Stimulated activated CD8-positive, alpha-beta memory T cell treated with anti-CD3 and anti-CD28 coated beads, Interleukin-2, amount 100 ng/mL, for 1 hour (primary cell): ENCODE measurements at places on chromosomes 1 and 21.
A peak's percentile ranks its signal among the peaks of the same experiment; 100 is the strongest.

GRCh38 chr1:18175530-18176377, 68.2 kb downstream of the IGSF21 start:
- no peak for DNase-seq

DNA sequence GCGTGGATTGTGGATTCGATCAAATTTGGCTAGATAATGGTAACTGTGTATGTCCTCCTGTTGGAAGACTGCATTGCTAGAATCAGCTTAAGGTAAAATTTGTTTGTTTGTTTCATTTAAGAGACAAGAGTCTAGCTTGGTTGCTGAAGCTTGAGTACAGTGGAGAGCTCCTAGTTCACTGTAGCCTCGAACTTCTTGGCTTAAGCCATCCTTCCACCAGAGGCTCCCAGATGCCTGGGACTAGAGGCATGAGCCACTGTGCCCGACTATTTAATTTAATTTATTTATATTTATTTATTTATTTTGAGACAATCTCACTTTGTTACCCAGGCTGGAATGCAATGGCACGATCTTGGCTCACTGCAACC, 1.5 kb downstream of the PHACTR4 start:
- DNase-seq: no peak

DNA sequence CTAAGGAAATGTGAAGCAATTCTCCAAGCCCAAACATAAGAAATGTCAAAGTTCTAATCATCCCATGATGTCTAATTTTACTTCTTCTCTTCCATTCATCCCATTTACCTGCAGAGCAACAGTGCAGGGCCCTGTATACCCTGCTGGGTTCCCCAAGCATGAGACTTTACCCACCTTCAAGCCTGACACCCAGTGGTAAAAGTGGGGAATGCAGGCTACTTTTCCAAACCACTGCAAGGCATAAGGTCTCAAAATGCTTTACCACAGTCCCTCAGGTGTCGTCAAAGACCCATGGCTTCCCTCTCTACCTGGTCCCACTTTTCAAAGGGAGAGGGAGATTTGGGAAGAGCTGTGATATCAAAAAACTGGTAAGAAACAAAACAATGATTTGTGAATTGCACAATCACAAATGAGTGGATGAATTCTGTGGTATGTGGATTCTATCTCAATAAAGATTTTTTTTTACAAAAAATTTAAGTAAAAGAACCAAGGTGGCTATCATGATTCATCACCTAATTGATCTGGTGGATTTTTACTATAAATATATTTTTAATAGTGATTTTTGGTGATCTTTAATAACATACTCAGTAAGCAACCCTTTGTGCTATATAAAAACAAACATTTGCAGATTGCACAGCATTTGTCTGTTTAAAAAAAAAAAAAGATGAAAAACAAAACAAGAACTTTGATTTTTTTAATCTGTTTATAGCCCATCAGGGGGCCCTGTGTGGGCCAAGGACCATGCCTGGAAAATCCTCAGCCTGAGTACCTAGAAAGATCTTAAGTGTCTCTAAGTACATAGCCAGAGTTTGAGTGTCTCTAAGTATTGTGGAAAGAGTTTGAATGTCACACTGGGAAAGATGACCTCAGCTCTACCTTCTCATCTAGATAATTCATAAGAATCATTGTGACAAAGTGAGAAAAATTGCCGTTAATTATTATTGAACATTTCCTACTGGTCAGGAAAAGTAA, 73.1 kb upstream of the GJB5 start:
- DNase-seq: peak; percentile 11

- DNase-seq: no peak
Observed at GRCh38 chr1:27658951-27659496, 13.0 kb downstream of the IFI6 start.

DNA sequence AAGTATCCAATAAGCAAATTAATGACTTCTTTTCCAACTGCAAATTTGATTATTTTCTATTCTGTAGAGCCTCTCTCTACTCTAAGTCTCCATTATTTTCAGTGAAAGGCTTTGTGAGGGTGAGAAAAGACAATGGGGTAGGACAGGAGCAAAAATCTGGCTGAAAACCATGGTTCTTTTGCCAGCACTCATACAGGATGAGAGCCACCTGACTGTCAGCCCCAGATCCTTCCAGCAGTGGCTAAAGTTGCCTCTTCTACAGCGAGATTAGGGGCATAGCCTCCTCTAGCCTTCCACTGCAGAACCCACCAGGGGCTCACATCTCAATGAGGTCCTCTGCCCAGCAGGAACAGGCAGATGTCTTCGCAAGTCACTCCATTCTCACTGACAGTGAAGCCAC, 23.7 kb downstream of the NMNAT2 start:
- no peak for DNase-seq

DNA sequence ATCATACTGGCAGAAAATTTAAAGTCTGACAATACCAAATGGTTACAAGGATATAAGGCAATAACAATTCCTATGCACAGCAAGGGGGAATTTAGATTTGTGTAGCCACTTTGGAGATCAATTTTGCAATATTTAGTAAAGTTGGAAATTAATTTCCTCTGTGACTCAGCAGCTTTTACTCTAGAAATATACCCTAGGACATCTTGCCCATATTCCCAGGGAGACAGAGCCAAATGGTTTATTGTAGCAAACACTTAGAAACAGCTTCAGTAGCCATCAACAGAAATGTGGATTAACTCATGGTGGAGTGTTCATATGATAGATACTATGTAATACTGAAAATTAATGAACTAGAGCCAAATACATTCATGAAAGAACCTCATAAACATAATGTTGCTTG, 104.6 kb downstream of the BACH1 start:
- DNase-seq: no peak

DNA sequence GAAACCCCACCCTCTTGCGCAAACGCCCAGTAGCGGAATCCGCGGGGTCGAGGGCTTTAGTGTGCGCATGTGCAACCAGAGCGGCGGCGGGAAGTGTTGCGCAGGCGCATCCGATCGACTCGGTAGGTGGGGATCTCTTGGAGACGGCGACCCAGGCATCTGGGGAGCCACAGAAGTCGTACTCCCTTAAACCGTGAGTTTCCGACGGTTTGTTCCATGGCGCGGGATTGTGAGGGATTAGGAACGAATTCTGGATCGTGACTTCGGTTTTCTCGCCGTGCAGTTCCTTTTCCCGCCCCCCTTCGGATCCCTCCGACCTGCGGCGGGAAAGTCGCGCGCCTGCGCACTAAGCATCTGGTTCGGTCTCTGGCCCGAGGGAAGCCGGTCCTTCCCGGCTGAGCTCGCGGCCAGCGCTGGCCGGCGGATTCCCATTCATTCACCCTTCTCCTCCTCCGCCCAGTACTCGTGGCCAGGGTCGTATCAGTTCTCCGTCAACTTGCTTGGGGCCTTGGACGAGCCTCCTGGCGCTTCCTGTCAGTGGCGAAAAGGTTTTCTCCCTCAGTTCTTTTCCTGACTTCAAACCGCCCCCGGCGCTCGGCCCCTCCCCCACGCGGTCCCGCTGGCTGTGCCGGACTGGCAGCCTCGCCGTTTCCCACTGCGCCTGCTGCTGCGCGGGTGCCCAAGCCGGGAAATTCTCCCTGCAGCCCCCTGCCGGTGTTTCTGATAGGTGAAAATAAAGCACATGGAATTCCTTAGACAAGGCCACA, at the start of gene CDC7:
Gene CDC7 (plus strand): TSS at position 96 of the 767 bp plus-strand sequence. CDS start 866 bp downstream, outside the sequence.
- peak; percentile 71 for DNase-seq
